ENCODE measurements at places on chromosomes 6 and 20. TPM values are rescaled to one million over a fixed set of nuclear protein-coding genes. Genes with fewer than 3 reads are reported as not detected.

- DNase-seq, result no peak
Observed at GRCh38 chr6:110448846-110449540, 27.4 kb downstream of the SLC22A16 start.

DNA sequence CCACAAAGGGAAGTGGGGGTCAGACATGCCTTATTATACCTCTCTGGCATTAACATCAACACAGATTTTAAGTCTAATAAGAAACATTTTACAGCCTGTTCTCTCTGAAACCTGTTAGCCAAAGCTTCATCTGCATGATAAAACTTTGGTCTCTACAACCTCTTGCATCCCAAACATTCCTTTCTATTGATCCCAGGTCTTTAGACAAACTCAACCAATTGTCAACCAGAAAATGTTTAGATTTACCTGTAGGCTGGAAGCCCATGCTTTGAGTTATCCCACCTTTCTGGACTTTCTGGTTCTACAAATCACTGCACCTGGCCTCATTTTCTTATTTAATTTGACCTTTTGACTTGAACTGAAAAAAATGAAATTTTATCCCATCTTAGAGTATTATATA is 20.8 kb downstream of the MCM8 start:
- no peak for DNase-seq

GRCh38 chr20:57281900-57282299 is 15.5 kb upstream of the BMP7 start:
- DNase-seq, result no peak

Gene PDYN
- total RNA-seq, result 0.63 TPM

Gene DCDC2
- not detected for total RNA-seq
